ENCODE measurements at places on chromosomes 2 and 18. TPM values are rescaled to one million over a fixed set of nuclear protein-coding genes. Genes with fewer than 3 reads are reported as not detected.

Gene FBXO41
- 7.7 TPM for total RNA-seq

Gene KCNK3
- 0.04 TPM for total RNA-seq

Gene MALL
- total RNA-seq: 136 TPM

Gene CAPN14
- total RNA-seq: not detected

Gene GKN2
- total RNA-seq: not detected

Gene MAL
- total RNA-seq: 1.6 TPM

Gene E2F6
- total RNA-seq: 27.1 TPM

Gene CELF4
- total RNA-seq: not detected

Gene ZC3H6
- 1.3 TPM for total RNA-seq

Gene TMEM37
- total RNA-seq: 0.26 TPM

Gene TRABD2A
- 2.0 TPM for total RNA-seq

Gene SMAD7
- 7.9 TPM for total RNA-seq

Gene TTR
- not detected for total RNA-seq

Gene LBX2
- total RNA-seq: not detected

Gene CROCC2
- total RNA-seq: not detected

Gene CFC1
- total RNA-seq: not detected

Gene IL18RAP
- not detected for total RNA-seq

Gene BCL11A
- 3.1 TPM for total RNA-seq

Gene AQP12A
- total RNA-seq: not detected

Gene FSHR
- not detected for total RNA-seq

Gene HMSD
- 0.40 TPM for total RNA-seq

Gene CD226
- total RNA-seq: 0.69 TPM

Gene MAPRE2
- total RNA-seq: 2.9 TPM

Gene LRRTM4
- total RNA-seq: not detected

Gene CHRNG
- not detected for total RNA-seq

Gene KIDINS220
- 37.6 TPM for total RNA-seq

Gene ZNF521
- 0.04 TPM for total RNA-seq

Gene C2orf78
- total RNA-seq: not detected

Gene ZNF24
- total RNA-seq: 10.4 TPM

Gene ANKRD53
- total RNA-seq: not detected

Gene COLEC12
- total RNA-seq: not detected

Gene BOLL
- not detected for total RNA-seq

Gene SEMA4F
- total RNA-seq: 13.9 TPM

Gene KHK
- total RNA-seq: 11.0 TPM

Gene ACVR1C
- total RNA-seq: 0.40 TPM

Gene SLC5A7
- 0.06 TPM for total RNA-seq

Gene SIX3
- total RNA-seq: 0.07 TPM

Gene GKN1
- not detected for total RNA-seq

Gene KATNAL2
- total RNA-seq: 2.0 TPM

Data from PC-3 (cell line).